ENCODE measurements at places on chromosomes 3 and 15. TPM values are rescaled to one million over a fixed set of nuclear protein-coding genes. Genes with fewer than 3 reads are reported as not detected.

Gene ARPP21
- total RNA-seq = not detected

Gene PRR23E
- total RNA-seq = not detected

Gene ACTRT3
- 4.3 TPM for total RNA-seq

Gene TMC3
- total RNA-seq = not detected

Gene SKOR1
- not detected for total RNA-seq

Gene ROPN1B
- not detected for total RNA-seq

Gene NAA50
- 101 TPM for total RNA-seq

Gene SUSD5
- total RNA-seq = 5.4 TPM

Gene IMP3
- 122 TPM for total RNA-seq

Gene PPP1R14D
- total RNA-seq = not detected

Gene SHC4
- total RNA-seq = not detected

Gene GHSR
- total RNA-seq = not detected

Gene SLC28A1
- not detected for total RNA-seq
